RKO (cell line): ENCODE measurements at places on chromosomes 7 and 10.

- no peak for DNase-seq
Observed at GRCh38 chr10:60817398-60817805, 39.1 kb downstream of the CDK1 start.

GRCh38 chr10:123911866-123912265, 20.3 kb upstream of the CPXM2 start:
- DNase-seq = no peak

GRCh38 chr7:107530751-107531150, 33.0 kb downstream of the COG5 start:
- DNase-seq = no peak

- no peak for DNase-seq
Observed at GRCh38 chr10:78305311-78305710, 271.6 kb downstream of the RPS24 start.

GRCh38 chr10:22294694-22295093, 21.5 kb upstream of the COMMD3 start:
- DNase-seq = no peak

GRCh38 chr7:1741751-1742554, 71.9 kb downstream of the ELFN1 start:
- DNase-seq = peak; percentile 75

- DNase-seq = no peak
Observed at GRCh38 chr7:97218767-97219166, 101.3 kb downstream of the SDHAF3 start.

DNA sequence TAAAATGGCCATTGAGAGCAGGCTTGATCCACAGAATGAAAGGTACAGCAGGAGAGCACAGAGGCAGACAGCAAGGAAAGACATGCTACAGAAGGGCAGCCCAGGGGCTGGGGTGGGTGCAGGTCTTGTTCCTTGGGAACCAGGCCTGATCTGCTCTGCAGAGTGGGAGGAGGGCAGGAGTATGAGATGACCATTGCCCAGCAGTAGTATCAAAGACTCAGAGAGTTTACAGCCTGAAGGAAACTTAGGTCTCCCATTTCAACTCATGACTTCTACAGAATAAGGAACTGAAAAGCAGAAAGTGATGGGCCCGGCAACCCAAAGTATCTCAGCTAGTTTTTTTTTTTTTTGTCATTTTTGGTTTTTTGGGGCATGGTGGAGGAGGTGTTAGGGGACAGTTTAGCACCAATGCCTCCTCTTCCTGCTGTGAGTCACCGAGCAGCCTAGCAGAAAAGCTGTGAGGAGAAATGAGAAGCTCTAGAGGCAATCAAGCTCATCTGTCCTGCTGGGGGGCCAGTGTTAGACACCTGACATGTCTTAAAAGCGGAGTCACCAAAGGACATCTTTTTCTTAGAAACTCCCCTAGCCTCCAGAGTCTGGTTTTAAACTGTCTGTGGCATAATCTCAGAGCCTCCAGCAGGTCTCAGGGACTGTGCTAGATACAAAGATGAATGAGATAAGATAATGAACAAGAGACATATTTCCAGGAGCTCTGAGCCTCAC, 34.3 kb upstream of the HERPUD2 start:
- no peak for DNase-seq
